Renal pelvis (tissue), 12 donors: ENCODE measurements at places on chromosomes 1 and 21. TPM values are rescaled to one million over a fixed set of nuclear protein-coding genes. Genes with fewer than 3 reads are reported as not detected.

DNA sequence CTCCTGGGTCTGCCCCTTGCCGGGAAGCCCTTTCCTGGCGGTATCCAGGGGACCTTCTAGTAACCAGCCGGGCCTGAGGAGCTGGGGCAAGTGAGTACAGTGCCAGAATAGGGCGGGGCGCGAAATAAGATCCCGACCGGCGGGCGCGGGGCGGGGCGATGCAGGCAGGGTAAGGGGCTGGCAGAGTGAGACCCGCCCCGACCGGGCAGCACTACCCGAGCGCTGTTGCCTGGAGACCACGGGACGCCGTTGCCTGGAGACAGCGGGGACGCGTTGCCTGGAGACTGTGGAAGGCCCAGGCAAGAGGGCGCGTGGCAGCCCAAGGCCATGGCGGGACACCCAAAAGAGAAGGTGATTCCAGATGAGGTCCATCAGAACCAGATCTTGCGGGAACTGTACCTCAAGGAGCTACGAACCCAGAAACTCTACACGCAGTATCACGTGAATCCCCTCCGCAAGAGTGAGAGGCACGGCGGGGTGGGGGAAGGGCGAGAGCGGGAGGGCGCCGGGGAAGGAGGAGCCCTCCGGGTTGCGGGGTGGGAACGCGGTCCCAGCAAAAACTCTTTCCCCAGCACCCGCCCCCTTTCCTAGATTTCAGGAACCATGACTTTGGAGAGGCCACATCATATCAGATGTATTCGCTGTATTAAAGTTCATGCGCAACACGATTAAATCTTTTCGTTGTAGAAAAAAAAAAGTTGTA, 24.3 kb downstream of the EBNA1BP2 start:
- peak; percentile 87 for DNase-seq

GRCh38 chr21:41901099-41901498, 22.0 kb upstream of the PRDM15 start:
- DNase-seq = no peak

- peak; percentile 40 for DNase-seq
Measured at GRCh38 chr1:110674337-110675059, at the start of gene KCNA3. KCNA3 (minus strand) TSS chr1:110674940; CDS start chr1:110674809, 131 bp downstream.

DNA sequence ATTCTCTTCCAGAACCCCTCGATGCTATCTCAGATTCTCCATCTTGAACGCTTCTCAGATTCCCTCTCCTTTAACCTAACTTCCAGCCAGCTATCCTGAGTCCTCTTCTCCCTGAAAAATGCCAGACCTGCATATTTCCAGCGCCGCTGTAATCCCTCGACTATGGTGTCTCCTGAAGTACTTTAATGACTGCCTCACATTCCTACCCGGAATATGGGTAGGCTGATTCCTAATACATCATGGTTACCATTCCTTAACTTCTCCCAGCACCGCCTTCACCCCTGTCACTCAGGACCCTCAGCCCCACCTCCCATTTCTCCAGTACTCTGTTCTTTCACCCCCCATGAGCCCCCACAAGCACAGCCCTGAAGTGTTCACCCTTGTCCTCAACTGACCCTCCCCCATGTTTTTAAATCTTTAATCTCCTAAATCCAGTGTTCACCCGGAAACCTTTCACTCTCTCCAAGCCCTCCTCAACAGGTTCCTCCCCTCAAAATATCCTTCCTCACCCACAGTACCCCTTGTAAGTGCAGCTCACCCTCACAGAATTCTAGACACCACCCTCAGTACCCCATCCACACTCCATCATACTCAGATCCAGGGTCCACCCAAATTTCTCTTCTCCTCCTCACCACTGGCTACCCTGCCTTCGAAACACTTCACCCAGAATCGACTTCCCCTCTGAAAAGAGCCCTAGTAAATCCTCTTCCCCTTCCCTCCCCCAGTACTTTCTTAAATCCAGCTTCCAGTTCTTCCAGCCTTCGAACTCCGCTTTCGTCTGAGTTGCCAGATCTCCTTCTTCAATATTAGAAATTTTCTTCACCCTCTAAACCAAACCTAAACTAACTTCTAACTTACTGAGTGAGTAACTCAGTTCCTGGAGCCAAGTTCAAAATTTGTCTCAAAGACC, 922 bp downstream of the CPT2 start:
- no peak for DNase-seq

DNA sequence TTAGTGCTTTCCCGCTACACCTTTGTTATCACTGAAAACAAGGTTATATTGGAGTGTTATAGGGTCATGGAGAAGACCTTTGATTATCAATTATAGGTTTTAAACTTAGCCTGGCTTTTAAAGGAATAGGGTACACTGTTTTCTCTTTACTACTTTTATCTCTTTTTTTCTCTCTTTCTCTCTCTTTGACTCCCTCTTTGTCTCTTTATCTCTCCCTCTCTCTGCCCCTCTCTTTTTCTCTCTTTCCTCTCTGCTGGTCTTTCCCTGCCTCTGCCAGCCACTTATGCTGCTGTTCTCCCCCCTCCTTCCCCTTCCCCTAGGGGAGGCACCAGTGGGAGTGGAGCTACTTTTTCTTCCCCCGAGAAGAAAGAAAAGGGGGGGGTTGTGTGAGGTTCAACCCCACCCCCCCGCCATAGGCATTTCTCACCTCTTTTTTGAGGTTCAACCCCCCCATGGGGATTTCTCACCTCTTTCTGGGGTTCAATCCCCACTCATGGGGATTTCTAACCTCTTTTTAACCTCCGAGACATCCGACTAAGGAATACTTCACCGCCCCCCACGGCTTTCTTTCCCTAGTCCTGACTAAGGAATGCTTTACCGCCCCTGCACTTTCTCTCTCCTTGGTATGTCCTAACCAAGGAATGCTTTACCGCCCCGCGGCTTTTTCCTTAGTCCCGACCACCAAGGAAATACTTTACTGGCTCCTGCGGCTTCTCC, 17.2 kb upstream of the ZBTB8B start:
- DNase-seq = no peak

The OLIG1 gene
- 0.12 TPM for polyA plus RNA-seq

GRCh38 chr1:228901936-228902681, 166.8 kb downstream of the RHOU start:
- DNase-seq = no peak

The AMY1A gene
- not detected for polyA plus RNA-seq

DNA sequence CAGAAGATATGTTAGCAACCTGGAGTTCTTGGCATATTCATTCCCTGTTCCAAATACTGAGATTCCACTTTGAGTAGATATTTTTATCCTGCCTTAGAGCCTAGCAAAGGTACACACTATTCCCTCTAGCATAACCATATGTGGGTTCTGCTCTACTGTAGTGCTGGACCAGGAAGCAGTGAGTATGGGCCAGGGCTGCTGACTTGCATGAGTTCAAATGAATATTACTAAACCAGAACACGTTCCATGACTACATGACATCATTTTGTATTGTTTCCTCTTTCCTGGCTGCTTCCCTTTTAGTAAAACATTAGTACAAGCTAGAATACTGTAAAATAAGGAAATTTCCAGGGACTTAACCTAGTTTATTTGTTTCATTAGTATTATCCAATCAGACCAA, 41.1 kb downstream of the TNFSF18 start:
- no peak for DNase-seq

The CDK18 gene
- 28.3 TPM for polyA plus RNA-seq

DNA sequence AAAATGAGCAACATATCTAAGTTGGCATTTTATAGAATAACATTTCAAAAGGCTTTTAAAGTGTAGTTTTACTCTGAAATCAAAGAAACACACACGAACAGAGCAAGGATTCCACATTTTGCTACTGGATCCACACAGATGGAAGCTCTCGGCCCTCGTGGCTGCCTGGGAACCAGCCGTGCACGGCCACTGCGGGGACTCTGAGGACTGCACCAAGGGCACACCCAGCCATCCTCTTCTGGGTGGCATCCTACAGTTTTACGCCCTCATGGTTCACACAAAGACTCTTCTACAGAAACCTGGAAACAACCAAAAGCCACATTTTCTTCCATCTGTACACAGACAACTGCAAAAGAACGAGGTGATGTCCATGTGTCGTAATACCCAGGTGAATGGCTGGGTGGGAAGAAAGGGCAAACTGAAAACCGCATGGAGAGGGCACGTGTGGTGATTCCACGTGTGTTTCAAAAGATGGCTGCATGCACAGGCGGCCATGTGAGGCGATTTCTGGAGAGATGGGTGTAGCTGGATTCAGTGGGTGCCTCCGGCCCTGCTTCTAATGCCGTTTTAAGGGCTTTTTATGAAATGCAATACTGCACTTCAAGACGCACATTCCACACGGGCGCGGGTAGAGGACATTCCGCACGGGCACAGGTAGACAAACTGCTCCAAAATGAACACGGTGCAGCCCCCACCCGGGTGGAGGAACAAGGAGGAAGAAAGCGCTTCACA, 8.1 kb downstream of the POFUT2 start:
- no peak for DNase-seq

- no peak for DNase-seq
Measured at GRCh38 chr1:82538876-82539275, 738.1 kb downstream of the ADGRL2 start.

DNA sequence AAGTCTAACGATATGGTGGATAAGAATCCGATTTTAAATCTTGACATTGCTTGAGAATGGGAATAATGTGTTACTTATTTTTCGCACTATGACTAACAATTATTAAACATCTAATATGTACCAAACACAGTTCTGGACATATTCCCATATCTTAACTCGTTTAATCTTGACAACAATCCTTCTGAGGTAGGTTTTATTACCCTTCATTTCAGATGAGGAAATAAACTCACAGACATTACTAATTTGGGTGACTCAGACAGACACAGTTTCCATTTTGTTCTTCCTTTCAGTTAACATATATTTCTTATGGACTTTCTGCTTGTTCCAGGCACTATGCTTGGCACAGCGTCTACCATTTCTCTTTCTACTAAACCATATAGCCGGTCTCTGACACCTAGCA, 244.8 kb downstream of the SMYD3 start:
- DNase-seq = no peak

DNA sequence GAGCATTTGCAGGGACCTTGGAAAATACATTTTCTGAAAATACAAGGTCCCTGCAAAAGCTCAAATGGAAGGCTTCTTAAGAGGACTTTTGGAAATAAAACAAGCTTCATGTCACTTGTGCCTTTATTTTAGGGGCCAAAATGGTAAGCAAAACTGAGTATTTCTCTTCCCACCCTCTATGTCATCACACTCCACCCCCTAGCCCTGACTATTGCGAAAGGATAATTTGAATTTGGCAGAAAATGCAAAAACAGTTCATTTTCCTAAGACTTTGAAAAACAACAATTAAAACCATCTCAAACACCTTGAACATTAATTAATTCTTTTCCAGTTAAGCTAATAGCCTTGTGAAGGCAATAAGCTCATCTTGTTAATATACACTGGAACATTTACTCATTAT, 201.7 kb downstream of the TM2D1 start:
- DNase-seq = no peak

The LIPI gene
- polyA plus RNA-seq = 0.65 TPM

- DNase-seq = no peak
Measured at GRCh38 chr1:65165269-65165993, 17.4 kb downstream of the AK4 start.

- no peak for DNase-seq
Measured at GRCh38 chr21:37475186-37475868, 108.8 kb downstream of the DYRK1A start.

DNA sequence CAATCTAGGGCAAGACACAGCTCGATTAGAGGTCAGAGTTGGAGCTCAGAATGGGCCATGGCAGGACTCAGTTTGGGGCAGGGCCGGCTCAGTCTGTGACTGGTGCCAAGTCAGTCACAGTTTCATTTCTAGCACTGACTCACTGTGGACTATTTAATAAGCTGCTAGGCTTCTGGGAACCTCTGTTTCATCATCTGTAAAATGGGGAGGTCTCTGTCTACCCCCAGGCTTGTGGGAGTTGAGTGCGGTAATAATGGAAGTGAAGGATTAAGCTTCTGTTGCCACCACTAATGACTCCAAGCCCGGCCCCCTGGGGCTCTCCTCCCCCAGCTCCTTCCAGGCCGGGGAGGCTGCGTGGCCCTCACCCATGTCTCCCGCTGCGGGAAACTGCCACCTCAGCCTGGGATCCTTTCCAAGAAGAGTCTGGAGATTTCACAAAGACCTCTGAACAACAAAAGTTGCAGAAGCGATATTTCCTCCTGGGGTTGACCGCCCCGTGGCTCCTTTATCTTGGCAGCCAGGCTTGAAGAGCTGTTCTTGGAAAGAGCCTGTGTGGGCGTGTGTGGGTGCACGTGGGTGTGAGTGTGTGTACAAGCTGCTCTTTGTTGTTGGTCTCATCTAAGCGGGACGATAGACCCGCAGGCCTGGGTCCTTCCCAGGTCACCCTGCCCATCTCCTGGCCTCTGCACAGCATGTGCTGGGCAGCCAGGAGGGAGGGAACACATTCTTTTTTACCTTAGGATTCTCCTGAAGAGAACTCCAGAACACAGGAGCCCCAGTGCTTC, 29.1 kb downstream of the KNCN start:
- no peak for DNase-seq
